ENCODE measurements at places on chromosomes 13 and 19. TPM values are rescaled to one million over a fixed set of nuclear protein-coding genes. Genes with fewer than 3 reads are reported as not detected.

Gene KLK13
- total RNA-seq: not detected

Gene KIR3DL1
- total RNA-seq: not detected

Gene IRGC
- not detected for total RNA-seq

Gene CLN5
- total RNA-seq: 37.8 TPM

Gene ZNF135
- 11.2 TPM for total RNA-seq

Gene PINLYP
- total RNA-seq: 7.2 TPM

Gene ZIM2
- total RNA-seq: not detected

Gene FARP1
- total RNA-seq: 50.9 TPM

Gene ZSCAN5B
- not detected for total RNA-seq

Gene PMIS2
- not detected for total RNA-seq

Gene HPN
- total RNA-seq: 0.51 TPM

Gene IL4I1
- 1.5 TPM for total RNA-seq

Gene SLC25A41
- 0.26 TPM for total RNA-seq

Gene CGB3
- not detected for total RNA-seq

Gene SEMA6B
- under 0.01 TPM for total RNA-seq

Gene HIF3A
- total RNA-seq: 0.77 TPM

Gene MEIS3
- 57.8 TPM for total RNA-seq

Gene ZNF112
- 9.1 TPM for total RNA-seq

Gene CDK8
- 19.7 TPM for total RNA-seq

Gene ZSCAN18
- total RNA-seq: 51.6 TPM

Gene ATXN8OS
- total RNA-seq: not detected

Gene KLK10
- total RNA-seq: not detected

Gene APOC4
- not detected for total RNA-seq

Gene PSG3
- not detected for total RNA-seq

Gene DPF1
- total RNA-seq: 0.50 TPM

Gene SYDE1
- 17.5 TPM for total RNA-seq

Gene MYO16
- under 0.01 TPM for total RNA-seq

Gene TEX101
- total RNA-seq: not detected

Gene SNAPC2
- 11.4 TPM for total RNA-seq

Gene SPRY2
- 13.0 TPM for total RNA-seq

Gene OVOL3
- total RNA-seq: not detected

Gene ACER1
- total RNA-seq: not detected

Gene IGFL2
- not detected for total RNA-seq

Gene MATK
- not detected for total RNA-seq

Gene CTU1
- total RNA-seq: 6.9 TPM

Gene IFNL2
- total RNA-seq: not detected

Gene RGL3
- total RNA-seq: 1.8 TPM

Gene OSCAR
- total RNA-seq: under 0.01 TPM

Gene KLK12
- total RNA-seq: not detected

Gene NCR1
- not detected for total RNA-seq

Gene GNA15
- total RNA-seq: not detected

Gene CLEC17A
- total RNA-seq: not detected

Data from fibroblast of lung (primary cell).